ENCODE measurements at places on chromosomes 7 and 10.

DNA sequence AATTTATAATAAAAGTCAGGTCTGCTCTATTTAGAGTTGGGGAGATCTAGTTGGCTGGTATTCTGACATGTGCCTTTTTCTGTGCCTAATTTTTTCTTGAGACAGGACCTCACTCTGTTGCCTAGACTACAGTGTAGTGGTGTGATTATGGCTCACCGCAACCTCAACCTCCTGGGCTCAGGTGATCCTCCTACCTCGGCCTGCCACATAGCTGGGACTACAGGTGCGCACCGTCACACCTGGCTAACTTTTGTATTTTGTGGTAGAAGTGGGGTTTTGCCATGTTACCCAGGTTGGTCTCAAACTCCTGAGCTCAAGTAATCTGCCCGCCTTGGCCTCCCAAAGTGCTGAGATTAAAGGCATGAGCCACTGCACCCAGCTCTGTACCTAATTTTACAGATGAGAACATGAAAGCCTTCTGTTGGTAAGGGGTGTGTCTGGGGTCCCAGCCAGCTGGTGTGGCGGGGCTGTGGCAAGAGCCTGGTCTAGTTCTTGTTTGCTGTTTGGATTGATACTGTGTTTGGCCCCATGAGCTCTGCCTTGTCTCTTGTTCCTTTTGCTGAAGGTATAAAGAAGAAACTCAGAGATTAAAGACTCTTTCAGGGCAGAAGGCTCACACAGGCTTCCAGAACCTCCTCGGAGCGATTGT is 31.4 kb downstream of the POR start:
- DNase-seq, result no peak

DNA sequence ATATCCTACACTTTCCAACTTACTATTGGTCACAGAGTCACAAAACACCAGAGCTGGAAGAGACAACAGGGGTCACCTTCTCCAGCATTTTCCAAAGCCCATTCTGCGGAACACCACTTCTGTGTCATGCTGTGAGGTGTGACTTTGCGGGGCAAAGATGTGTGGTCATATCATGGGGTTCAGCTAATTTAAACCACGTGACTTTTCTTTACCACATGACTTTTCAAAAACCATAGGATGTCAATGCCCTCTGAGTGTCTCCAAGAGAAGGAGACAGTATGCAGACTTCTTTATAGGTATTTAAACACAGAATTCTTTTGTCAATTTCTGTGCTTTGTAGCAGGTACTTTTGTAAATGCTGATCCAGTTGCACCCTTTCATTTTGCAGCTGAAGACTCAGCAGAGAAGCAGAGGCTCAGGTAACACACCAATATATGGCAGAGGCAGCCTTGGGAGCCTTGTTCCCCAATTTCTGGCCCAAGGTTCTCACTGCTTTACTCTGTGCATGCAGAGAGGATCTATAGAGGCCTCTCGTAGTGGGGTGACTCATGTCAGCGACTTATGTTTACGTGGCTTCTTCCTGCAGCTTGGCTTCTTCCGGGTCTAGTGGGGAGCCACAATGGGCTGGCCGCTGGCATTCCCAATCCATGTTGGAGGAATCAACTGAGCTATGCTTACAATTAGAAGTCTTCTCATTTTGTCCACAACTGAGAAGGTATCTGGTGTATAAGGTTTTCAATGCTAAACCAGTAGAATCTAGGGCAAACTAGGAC is 104.0 kb upstream of the RHOBTB1 start:
- DNase-seq, result no peak

- no peak for DNase-seq
These were observed 59.5 kb downstream of the AGK start for GRCh38 chr7:141610671-141611070.

DNA sequence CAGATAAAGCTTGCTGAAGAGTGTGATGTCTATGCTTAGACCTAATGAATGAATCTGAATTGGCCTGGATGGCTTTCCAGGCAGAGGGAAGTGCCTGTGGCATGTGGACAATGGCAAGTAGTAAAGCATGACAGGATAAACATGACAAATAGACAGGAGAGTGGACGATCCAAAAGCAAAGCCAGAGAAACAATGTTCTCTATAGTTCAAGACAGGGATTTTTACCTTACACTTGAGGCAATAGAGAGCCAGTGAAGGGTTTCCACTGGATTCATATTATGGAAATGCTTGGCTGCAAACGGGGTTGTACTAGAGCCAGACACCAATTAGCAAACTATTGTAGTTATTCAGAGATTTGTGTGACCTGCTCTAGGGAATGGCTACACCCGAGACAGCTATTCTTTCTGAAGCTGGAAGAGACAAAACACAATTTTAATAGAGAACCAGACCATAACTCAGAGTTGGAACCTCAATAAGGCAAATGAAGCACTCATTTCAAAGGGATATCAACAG is 2.3 kb downstream of the AGMO start:
- no peak for DNase-seq

GRCh38 chr7:70098905-70099672 is 500.8 kb downstream of the AUTS2 start:
- no peak for DNase-seq

GRCh38 chr7:92603089-92603445 is 12.9 kb upstream of the FAM133B start:
- DNase-seq, result no peak

GRCh38 chr7:90661290-90662151 is 65.4 kb downstream of the CDK14 start:
- peak; percentile 44 for DNase-seq

DNA sequence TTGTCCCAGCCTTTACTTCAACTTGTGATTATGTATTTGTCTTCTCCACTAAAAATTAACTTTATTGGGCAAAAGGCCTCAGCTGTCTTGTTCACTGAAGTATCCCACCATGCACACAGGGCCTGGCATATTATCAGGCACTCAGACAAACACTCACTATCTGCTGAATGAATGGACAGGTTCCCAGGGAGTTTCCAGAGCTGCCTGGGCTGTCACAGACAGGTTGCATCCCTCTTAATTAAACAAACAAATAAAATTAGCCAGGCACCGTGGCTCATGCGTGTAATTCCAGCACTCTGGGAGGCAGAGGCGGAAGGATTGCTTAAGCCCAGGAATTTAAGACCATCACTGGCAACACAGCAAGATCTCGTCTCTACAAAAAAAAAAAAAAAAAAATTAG is 1.5 kb upstream of the TSPAN14 start:
- no peak for DNase-seq

- DNase-seq, result no peak
These were observed 30.3 kb downstream of the BCAP29 start for GRCh38 chr7:107610323-107610722.

GRCh38 chr7:3510101-3511020 is 209.3 kb downstream of the SDK1 start:
- DNase-seq, result no peak

DNA sequence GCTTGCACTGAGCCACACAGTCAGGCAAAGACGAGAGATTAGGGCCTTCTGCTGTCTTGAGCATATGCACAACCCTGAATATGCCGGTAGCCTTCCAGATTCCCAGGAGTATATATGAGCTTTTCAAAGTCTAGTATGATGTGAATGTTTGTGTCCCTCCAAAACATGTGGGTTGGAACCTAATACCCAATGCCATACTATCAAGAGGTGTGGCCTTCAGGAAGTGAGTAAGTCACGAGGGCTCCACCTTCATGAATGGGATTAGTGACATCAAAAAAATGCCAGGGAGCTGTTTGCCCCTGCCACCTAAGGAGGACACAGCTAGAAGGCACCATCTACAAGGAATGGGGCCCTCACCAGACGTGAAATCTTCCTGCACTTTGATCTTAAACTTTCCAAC is 105.2 kb downstream of the CH25H start:
- DNase-seq, result no peak

- no peak for DNase-seq
These were observed 41.1 kb upstream of the DLG5 start for GRCh38 chr10:77967611-77968022.

DNA sequence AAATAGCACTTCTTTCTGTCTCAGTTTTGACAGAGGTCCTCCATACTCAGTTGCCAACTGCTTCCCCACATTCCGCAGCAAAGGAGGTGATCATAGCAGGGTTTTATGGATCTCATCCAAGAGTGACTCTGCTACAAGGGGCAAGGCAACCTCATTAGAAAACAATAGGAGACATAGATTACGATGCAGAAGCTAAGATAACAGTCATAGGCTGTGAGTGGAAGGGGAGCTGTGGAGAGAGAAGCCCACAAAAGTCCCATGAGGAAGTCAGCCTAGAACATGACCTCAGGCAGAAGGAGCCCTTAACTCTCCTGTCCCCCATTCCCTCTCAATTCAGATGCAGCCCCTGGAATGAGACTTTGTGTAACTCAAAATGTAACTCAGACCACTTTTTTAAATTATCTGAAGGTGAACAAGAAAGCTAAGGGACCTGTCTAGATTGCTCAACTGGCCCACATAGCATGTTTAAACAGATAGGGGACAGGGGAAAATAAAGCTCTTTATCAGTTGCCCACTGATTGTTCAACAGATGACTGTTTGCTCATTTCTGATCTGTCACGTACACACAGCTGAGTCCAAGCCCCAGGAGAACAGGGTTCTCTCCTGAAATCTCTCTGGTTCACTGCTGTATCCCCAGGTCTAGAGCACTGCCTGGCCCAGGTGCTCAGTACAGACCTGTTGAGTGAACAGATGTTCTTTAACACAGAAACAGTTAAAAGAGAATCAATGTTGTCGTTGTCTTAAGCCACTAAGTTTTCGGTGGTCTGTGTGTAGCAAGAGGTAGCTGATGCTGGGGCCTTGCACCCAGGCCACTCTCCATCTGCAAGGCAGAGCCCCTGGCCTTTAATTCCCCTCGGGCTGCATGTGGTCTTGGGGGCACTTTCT is 1.5 kb upstream of the NCOA4 start:
- no peak for DNase-seq

DNA sequence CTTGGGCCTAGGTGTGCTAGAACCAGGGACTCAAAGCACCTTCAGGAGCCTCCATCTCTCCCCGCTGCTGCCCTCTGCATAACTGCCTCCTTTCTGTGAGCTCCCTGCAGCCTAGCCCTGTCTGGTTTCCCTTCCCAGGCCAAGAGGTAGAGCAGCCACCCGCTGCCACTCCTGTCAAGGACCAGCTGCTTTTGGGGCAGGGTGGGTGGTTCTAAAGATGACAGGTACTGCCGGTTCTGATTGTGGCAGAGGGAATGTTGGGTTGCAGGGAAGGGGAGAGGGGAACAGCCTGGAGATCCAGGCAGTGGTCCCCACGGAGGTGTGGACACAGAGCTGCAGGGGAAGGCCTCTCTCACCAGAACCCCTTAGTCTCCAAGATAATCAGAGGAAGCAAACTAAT is 3.7 kb upstream of the FLNC start:
- DNase-seq, result no peak

- no peak for DNase-seq
These were observed 201.9 kb downstream of the INHBA start for GRCh38 chr7:41501006-41501405.

- no peak for DNase-seq
These were observed 13.4 kb downstream of the NUDT1 start for GRCh38 chr7:2255145-2256139.

- no peak for DNase-seq
These were observed 44.3 kb downstream of the PDGFA start for GRCh38 chr7:475425-475728.

DNA sequence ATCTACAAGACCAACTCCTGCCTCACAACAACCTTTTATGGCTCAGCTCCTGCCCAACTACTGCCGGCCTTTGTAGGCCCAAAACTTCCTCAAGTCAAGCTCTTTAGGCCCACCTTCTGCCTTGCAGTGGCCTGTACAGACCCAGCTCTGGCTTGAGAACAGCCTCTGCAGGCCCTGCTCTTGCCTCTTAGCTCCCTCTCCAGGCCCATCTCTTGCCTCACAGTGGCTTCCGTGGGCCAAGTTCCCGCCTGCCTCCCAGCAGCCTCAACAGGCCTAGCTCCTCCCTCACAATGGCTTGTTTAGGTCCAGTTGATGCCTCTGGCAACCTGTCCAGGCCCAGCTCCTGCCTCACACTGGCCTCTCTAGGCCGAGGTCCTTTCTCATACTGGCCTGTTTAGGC is 32.4 kb upstream of the VKORC1L1 start:
- DNase-seq, result no peak

DNA sequence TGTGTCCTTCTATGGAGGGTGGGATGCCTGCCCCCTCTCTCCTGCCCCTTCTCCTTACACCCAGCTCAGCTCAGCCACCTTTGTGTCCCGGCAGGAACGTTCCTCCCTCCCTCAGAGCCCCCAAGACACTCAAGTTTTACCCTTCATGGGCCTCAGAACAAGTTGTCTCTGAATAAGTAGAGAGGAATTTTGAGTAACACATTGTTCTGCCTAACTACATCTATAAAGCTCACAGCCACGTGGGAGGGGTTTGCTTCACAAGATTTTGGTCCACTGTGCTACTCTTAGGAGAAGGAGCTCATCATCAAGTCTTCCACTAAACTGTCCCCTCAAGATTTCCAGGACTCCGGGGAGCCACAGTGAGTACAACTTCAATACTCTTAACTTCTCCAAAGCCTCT is 51.6 kb upstream of the ZNF32 start:
- no peak for DNase-seq

- no peak for DNase-seq
These were observed 147.1 kb downstream of the RNF216 start for GRCh38 chr7:5634107-5634950.

DNA sequence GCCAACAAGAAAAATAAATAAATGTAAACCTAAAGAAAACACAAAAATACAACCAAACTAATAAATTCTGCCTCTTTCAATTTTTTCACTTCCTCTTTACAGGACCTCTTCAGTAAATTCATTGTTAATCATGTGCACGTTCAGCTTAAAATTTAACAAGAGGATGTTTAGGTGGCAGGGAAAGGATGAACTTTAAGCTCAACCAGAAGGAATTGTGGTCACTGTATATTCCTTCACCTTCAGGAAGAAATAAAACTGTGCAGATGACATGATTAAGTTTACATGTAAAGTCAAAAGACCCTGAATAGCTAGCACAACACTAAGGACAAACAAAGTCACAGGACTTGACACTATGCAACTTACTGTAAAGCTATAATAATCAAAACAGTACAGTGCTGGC is 33.0 kb downstream of the KIF5B start:
- no peak for DNase-seq

DNA sequence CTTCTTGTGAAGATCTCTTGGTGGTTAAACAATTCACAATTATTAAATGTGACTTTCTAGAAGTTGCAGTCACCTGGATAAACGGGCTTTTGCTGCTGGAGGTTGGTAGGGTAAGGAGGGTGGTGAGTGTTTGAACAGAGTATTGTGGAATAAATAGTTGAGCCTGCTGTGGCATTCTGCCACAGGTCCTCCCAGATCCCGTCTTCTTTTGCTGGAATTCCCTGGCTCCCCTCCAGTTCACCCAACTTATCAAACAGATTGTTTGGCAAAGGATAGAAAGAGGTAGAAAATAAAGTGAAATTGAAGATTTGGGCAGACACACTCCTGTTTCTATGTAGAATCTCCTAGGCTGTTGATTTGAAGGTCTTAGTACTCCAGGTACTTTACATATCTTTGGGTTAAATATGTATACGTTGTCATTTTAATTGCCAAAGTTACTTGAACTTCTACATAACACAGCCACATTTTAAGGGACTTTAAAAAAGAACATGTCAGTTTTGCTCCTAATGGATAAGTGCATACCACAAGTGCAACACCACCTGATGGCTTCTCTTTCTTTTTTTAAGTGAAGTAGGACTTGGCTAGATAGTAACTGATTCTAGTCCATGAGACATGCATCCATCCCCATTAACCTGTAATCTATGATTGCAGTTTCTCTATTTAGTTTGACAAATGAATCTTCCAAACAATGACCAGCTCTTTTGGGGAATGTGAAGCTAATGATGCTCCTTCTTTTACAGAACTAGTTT is 83.0 kb downstream of the ARL4A start:
- no peak for DNase-seq

GRCh38 chr10:133616371-133617130 is 10.0 kb downstream of the FRG2B start:
- DNase-seq, result no peak

- DNase-seq, result no peak
These were observed 94.5 kb downstream of the PTPRE start for GRCh38 chr10:128001363-128001745.
